ENCODE measurements at places on chromosomes 1 and 21.

GRCh38 chr1:241499910-241500309 is 19.6 kb downstream of the FH start:
- no peak for DNase-seq

GRCh38 chr1:2805801-2806430 is 4.4 kb upstream of the TTC34 start:
- DNase-seq = no peak

- DNase-seq = no peak
These were observed 1.7 kb downstream of the ZC3H12A start for GRCh38 chr1:37476087-37476452.

- DNase-seq = no peak
These were observed 6.7 kb downstream of the CAP1 start for GRCh38 chr1:40047276-40047675.

DNA sequence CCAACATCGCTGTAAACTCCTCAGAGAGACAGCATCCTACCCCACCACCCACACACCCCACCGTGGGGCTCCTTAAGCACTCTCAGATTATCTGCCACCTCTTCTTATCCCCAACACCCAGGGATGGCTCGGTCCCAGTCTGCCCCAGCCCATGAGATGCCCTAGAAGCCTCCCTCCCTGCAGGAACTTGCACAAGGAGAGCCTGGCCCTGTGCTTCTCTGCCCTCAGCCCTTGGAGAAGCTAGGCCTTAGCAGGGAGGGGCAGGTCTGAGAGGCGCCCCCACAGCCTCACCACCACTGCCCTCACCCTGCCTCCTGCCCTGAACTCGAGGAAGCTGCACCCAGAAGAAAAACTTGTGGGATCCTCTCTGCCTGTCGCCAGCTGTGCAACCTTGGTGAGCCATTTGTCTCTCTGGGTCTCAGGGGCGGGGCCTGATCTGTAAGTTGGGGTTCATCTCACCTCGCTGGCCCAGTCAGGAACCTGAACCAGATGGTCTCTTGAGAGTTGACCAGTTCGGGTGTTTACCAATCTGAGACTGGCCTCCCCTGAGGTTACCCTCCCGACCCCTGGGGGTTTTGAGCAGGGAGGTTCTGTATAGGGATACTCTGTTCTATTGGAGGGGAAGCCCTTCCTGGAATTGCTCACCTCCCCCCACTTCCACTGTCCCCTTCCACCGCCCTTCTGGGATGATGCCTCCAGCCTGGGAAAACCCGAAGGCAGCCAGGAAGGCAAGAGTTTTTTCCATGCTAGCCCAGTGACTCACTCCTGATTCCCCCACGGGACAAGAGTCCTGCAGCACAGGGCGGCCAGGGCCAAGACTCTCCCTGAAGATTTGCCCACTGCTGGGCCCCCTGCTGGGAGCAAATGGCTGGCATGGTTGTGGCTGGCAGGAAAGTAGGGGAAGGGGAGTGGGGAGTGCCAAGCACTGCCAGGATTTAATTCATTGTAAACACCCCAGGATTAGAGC is at the start of gene S100A3:
S100A3 (minus strand) TSS at position 537 of the 967 bp plus-strand sequence. CDS start 773 bp downstream, outside the sequence.
- no peak for DNase-seq

GRCh38 chr21:45306832-45307571 is 19.3 kb upstream of the POFUT2 start:
- DNase-seq = no peak

DNA sequence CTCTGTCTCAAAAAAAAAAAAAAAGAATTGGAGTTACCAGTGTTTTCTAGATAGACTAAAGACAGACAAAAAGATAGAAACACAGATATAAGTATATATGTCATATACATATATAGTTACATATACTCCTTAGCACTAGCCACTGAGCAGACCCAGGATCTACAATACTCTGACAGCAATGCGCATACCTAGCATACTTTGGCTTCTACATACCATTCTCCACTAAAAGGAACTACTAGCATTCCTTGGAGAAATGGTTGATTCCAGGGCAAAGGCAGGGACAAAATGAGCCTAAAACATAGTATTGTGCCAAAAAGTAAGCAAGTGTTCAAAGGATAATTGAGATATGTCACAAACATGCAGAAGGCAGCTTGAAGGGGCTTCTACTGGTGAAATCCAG is 22.7 kb downstream of the SYNJ1 start:
- no peak for DNase-seq

GRCh38 chr1:244391761-244392160 is 59.9 kb downstream of the ADSS2 start:
- no peak for DNase-seq

GRCh38 chr1:53550201-53550741 is 91.1 kb downstream of the DMRTB1 start:
- no peak for DNase-seq

- no peak for DNase-seq
These were observed 66.8 kb downstream of the OBSCN start for GRCh38 chr1:228274452-228275178.

- no peak for DNase-seq
These were observed 28.8 kb downstream of the BTG3 start for GRCh38 chr21:17583898-17584297.

DNA sequence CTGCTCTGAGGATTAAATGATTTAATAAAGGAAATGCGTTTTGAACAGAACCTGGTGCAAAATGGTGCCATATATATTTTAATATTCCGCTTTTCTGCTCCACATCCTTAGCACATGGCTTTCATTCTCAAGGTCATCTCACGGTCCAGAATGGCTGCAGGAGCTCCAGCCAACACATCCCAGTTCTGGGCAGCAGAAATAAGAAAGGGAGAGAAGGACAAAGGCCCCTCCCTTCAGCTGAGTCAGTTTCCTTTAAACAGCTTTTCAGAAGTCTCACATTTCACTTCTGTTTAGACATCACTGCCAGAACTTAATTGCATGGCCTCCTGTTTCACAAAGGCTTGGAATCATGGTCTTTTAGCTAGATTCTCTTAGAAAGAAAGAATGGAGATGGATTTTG is 75.2 kb upstream of the LRRN2 start:
- DNase-seq = no peak

- DNase-seq = peak; percentile 89
These were observed 780 bp upstream of the RBM15 start for GRCh38 chr1:110338309-110338885.

GRCh38 chr1:209641832-209642172 is 10.4 kb downstream of the LAMB3 start:
- no peak for DNase-seq

- no peak for DNase-seq
These were observed 39.5 kb downstream of the PTPRC start for GRCh38 chr1:198678301-198678836.

GRCh38 chr21:42629933-42630589 is 23.4 kb upstream of the PDE9A start:
- DNase-seq = no peak

GRCh38 chr1:182444497-182444896 is 5.4 kb upstream of the RGSL1 start:
- no peak for DNase-seq

GRCh38 chr1:187987236-187987776 is 1158.6 kb downstream of the PLA2G4A start:
- no peak for DNase-seq

DNA sequence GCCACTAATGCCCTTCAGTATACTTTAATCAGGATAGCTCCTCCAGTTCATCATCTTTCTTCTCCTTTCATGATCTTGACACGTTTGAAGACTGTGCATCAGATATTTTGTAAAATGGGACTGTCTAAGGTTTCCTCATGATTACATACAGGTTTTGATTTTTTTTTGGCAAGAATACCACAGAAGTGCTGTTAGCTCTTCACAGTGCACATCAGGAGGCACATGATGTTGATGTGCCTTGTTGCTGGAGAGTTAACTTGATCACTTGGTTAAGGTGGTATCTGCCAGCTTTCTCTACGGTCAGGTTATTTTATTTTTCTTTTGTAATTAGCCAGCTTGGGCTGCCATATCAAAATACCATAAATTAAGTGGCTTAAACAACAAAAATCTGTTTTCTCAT is 128.6 kb upstream of the IVNS1ABP start:
- DNase-seq = no peak

GRCh38 chr1:228884615-228885566 is 149.6 kb downstream of the RHOU start:
- no peak for DNase-seq

DNA sequence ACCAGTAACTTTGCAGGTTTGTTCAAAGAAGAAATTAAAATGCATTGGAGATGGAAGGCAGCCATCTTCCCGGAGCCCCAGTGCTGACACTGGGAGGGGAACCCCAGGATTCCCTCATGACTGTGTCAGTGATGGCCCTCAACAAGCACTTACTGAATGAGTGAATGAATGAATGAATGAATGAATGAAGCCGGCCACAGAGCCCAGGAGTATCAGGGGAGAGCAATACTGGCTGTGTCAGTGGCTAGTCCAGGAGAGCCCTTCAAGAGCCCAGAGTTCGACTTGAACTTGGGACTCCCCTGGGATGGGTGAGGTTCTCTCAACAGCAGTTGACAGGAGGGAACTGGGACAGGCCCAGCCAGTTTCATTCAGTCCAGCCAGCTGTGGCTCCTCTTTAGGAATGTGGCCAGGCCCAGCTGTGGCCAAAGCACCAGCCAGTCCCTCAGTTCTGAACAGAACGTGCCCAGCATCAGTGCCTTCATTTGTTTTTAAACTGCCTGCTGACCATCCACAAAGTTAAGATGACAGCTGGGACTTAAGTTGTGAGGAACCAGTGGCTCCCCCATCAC is 9.2 kb upstream of the ERG start:
- no peak for DNase-seq

GRCh38 chr21:42665026-42665425 is 11.6 kb downstream of the PDE9A start:
- DNase-seq = no peak

DNA sequence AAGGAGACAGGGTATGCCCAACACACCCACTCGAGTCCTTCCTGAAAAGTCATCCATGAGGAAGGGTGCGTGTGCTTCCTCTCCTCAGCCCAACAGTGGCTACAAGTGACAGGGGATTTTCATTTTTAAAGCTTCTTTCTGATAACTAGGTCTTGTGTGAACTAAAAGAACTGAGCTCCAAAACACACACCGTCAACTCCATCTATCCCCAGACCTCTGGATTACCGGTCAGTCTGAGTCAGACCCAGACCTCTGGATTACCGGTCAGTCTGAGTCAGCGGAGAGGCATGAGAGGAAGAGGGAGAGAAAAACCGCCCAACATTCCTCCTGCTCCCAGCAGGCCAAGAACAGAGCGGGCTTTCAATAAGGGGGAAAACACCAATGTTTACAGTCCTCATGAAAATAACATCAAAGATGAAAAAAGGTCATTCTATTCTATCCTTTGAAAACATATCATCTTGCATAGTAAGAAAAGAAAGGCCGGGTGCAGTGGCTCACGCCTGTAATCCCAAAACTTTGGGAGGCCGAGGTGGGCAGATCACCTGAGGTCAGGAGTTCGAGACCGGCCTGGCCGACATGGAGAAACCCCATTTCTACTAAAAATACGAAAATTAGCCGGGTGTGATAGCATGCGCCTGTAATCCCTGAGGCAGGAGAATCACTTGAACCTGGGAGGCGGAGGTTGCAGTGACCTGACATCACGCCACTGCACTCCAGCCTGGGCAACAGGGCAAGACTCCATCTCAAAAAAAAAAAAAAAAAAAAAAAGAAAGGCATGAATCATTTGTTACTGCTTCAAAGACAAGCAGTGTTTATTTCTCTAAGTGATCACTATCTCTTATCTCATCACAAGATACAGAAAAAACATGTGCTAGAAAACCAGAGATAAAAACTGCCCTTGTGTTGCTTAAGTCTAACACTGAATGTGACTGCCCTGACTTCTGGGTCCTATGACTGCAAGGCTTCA is 3.4 kb downstream of the PTTG1IP start:
- DNase-seq = no peak

GRCh38 chr1:107404756-107405155 is 263.9 kb downstream of the NTNG1 start:
- no peak for DNase-seq

DNA sequence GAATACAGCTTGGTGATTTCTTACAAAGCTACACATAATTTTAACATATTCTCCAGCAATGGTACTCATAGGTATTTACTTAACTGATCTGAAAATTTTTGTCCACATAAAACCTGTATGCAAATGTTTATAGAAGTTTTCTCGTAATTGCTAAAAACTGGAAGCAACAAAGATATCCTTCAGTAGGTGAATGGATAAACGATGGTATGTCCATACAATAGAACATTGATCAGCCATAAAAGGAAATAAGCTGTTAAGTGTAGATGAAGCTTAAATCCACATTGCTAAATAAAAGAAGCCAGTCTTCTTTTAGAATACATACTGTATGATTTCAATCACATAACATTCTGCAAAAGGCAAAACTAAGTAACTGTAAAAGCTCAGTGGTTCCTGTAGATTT is 224.8 kb upstream of the DPYD start:
- no peak for DNase-seq

DNA sequence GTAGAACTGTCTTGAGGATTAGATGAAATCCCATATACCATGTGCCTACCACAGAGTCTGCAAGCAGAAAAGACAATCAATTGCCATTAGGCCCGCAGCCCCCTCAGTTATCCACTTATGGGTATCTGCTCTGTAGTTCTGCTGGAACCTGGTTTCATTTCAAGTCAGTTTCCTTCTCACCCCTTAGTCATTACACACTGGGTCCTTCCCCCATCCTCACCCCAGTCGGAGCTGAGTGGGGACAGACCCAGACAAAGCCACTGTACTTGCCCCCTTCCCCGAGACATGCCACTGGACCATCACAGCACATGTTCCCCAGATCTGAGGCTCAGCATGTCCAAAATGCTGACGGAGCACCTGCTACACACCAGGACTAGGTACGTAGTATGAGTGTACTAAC is 21.2 kb downstream of the PGLYRP3 start:
- no peak for DNase-seq

DNA sequence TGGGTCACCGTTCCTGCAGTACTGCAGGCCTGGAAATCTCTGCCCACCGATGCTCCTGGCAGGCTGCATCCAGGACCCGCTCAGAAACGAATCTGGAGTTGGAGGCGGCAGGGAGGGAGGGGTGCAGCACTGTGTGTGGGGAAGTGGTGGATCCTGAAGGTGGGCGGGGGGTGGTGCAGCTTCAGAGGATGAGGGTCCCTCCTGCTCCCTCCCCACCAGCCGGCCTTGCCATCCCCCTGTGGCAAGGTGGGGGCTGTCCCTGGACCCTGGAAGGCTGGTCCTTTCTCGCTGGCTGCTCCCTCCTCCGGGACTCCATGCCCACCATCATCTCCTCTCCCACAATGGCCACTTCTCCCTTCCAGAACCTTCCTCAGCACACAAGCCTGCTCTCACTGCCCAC is 60.4 kb downstream of the B3GALT5 start:
- no peak for DNase-seq

- DNase-seq = no peak
These were observed 49.4 kb downstream of the LEPR start for GRCh38 chr1:65469889-65470340.

- DNase-seq = peak; percentile 60
These were observed 449 bp upstream of the RCAN3 start for GRCh38 chr1:24502065-24502708.

DNA sequence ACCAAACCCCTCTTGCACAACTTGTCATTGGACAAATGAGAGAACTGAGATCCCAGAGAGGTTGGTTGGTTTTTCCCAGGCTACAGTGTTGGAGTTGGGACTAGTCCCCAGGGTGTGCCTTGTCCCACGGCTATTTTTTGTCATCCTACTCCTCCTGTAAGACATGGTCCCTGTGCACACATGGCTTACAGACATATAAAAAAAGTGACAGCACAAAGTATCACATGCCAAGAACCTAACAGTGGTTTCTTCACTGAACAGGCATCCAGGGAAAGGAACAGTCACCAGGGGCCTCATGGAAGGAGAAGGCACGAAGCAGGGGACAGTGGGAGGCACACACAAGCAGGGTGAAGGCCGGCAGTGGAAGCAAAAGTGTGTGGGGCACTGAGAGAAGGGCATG is 36.5 kb downstream of the SERBP1 start:
- no peak for DNase-seq

All from stimulated activated CD8-positive, alpha-beta memory T cell treated with anti-CD3 and anti-CD28 coated beads, Interleukin-15, amount 100 ng/mL, for 1 hour (primary cell).